Breast epithelium (tissue), 4 donors: ENCODE measurements at places on chromosomes 2 and 18.

GRCh38 chr2:210544831-210545230, 11.6 kb upstream of the CPS1 start:
- no peak for DNase-seq

- no peak for DNase-seq
Observed at GRCh38 chr2:233117351-233117750, 57.2 kb downstream of the INPP5D start.

- no peak for DNase-seq
Observed at GRCh38 chr2:204749319-204749718, 204.0 kb downstream of the PARD3B start.

DNA sequence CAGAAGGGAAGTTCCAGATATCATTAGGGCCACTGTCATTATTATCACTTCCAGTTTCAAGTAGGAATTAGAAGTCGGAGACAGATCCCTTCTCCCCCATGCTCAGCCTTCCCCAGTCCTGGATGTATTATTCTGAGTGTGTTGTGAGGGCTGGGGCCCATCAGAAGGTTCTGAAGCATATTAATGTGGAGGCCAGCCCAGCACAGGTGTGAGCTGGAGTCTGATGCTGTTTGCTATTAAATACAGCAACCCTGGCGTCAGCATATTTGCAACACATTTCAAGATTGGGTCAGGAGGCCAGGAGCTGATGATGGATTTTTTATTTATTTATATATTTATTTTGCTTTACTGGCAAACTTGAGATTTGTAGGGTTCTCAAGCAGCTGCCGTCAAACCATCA, 195.2 kb downstream of the NRP2 start:
- DNase-seq: no peak

- no peak for DNase-seq
Observed at GRCh38 chr2:12164689-12165088, 418.3 kb downstream of the LPIN1 start.

DNA sequence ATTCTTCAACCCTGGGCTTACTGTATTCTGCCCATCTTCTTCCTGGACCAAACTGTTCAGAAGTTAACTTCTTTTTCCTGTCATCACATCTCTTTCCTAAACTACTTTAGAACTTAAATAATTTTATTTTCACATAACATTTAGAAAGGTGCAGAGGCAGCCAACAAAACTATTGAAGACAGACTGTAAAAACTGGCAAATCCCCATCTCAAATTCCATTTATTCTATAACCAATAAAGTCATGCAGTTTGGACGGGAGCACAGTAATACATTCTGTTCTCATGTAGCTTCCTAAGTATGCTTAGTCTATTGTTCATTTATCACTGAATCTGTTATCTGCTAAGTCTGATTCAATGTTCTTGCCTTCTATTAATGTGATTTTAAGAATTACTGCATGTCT, 99.1 kb downstream of the SMAD2 start:
- no peak for DNase-seq

- no peak for DNase-seq
Observed at GRCh38 chr2:157849591-157849990, 26.5 kb downstream of the ACVR1 start.
